ENCODE measurements at places on chromosomes 6 and 20.
A peak's percentile ranks its signal among the peaks of the same experiment; 100 is the strongest.

GRCh38 chr6:138404666-138405337, 779 bp downstream of the HEBP2 start:
- peak; percentile 58 for DNase-seq

GRCh38 chr20:46992640-46993035, 98.0 kb downstream of the EYA2 start:
- DNase-seq = no peak

- DNase-seq = no peak
Measured at GRCh38 chr6:3791526-3792203, 40.2 kb upstream of the PXDC1 start.

GRCh38 chr6:69935079-69935478, 68.7 kb downstream of the COL19A1 start:
- no peak for DNase-seq

DNA sequence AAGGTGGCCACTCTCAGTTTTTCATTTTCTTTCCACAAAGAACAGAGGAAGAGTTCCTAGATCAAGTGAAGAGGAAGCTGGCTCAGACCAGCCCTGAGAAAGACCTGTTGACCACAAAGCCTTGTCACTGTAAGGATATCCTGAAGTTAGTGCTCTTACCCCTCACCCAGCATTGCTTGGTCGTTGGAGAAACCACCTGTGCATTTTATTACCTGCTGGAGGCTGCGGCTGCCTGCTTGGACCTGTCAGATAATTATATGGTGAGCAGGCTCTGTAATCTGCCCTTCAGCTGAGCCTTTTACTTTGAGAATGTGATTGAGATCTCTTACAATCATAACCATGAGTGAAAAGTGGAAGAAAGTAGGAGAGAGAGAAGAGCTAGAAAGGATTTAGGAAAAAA, 21.9 kb downstream of the TREML1 start:
- DNase-seq = no peak

GRCh38 chr6:150006961-150007464, 18.3 kb downstream of the RAET1L start:
- DNase-seq = peak; percentile 62

DNA sequence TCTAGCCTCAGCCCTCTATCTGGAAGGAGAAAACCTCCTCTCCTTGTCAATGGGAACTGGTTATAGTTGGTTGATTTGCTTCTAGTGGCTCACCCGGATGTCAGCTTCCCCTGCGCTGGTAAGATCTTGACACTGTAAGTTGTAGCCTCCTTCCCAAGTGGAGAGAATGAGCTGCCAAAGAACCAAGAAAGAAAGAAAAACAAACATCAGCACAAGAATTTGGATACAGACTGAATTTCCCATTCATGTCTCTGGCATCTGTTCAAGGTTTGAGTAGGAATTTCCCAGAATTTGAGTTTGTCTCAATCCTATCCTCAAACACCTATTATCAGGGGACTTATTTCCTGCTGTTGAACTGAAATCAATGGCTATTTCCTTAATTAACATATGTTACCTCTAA, 44.1 kb downstream of the ELOVL2 start:
- no peak for DNase-seq

GRCh38 chr20:63372971-63373885, 12.1 kb upstream of the CHRNA4 start:
- no peak for DNase-seq
